ENCODE measurements at places on chromosomes 11 and 22. TPM values are rescaled to one million over a fixed set of nuclear protein-coding genes. Genes with fewer than 3 reads are reported as not detected.

Gene SMIM35
- total RNA-seq, result not detected

Gene ZNRD2
- 52.9 TPM for total RNA-seq

Gene C11orf91
- total RNA-seq, result not detected

Gene HPX
- total RNA-seq, result 10.9 TPM

Measured in Caco-2 (cell line).